Breast epithelium (tissue), 4 donors: ENCODE measurements at places on chromosomes 3 and 15. TPM values are rescaled to one million over a fixed set of nuclear protein-coding genes. Genes with fewer than 3 reads are reported as not detected.

FYCO1 gene
- 48.2 TPM for total RNA-seq

UROC1 gene
- not detected for total RNA-seq

MAGEL2 gene
- total RNA-seq, result 0.16 TPM

ROBO2 gene
- 0.98 TPM for total RNA-seq

AADACL2 gene
- 0.16 TPM for total RNA-seq

IGDCC3 gene
- 0.33 TPM for total RNA-seq

PLS1 gene
- 15.7 TPM for total RNA-seq

TP53BP1 gene
- total RNA-seq, result 60.9 TPM

TNFSF10 gene
- total RNA-seq, result 294 TPM

ARPIN gene
- total RNA-seq, result 14.6 TPM
